ENCODE measurements at places on chromosomes 3 and 15.

DNA sequence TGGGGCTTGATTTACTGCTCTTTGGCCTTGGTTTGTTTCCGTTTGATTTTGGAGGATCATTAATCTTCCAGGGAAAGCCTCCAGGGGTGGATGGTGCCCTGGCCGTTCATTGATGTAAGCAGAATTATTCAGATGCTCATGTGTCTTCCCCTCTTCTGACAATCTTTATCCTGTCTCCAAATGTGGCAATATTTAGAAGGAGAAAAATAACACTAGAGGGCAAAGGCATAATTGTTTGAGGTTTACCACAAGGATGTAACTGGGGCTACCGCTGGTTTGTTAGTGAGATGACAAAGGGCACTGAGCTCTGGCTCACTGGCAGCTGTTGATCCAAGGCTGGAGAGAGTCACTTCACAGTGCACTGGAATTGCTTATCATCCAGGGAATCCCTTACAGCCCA is 18.2 kb upstream of the PLCL2 start:
- DNase-seq = peak; percentile 17

DNA sequence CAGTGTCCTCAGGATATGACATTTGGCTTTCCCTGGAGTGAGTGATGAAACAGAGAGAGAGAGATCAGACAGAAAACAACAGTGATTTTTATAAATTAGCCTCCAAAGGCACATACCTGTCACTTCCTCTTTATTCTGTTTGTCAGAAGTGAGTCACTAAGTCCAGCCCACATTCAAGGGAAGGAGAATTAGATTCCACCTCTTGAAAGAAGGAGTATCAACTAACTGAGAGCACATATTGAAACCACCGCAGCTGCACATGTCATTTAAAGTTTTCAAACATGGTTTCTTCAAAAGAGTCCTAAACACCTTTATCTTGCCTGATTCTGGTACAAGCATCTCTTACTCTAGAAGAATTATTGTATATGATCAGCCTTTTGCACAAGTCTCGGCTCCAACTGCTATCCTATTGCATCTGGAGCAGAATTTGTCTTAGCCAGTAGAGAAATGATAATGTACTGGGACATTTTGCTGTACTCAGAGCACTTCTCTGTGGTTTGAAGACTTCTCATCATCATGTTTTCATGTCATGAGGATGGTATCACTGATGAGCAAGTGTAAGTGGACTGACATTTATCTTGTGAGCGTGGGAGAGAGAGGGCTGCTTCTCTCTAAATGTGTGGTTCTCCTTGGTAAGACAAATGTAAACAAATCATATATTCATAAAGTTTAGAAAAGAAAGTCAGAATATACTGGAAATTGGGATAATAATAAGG is 338.9 kb upstream of the CFAP20DC start:
- DNase-seq = no peak

DNA sequence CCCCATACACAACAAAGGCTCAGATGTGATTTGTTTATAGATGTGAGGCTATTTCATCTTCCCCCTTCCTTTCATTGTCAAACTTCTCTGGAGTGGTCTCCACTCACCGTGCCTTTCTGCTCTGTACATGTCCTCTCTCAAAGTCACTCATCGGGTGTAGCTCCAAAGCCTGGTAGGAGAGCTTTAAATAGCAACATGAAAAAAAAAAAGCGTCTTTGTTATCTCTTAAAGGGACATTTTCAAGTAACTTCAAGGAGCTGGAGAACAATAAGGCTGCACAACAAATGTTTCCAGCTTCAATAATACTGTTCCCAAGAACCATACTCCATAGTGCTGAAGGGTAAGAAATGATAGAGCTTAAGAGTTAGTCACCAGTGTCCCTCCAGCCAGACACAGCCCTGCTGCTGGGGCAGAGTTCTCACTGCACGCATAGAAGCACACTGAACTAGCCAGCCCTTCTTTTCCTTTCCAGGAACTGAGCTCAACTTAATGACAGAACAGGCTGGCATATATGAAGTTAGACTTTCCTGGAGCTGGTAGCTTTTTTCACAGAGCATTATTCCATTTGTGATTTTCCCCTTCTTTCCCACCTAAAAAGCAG is 8.1 kb downstream of the FBXO40 start:
- no peak for DNase-seq

DNA sequence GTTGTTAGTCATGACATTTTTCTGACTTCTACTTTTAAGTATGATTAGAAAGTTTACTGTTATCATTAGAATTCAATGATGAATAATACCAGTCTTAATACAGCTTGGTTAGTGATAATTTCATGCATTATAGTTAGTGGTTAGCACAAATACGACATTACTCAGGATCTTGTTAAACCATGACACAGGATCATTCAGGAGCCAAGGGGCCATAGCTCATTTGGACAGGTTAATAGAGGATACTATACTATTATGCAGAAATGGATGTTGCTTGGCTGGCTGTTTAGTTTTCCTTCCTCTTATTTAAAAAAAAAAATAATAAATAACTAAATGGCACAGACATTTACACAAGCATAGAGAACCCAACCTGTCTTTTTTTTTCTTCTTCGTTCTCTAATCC is 55.5 kb downstream of the NSUN3 start:
- DNase-seq = no peak

- DNase-seq = peak; percentile 29
Measured at GRCh38 chr3:116423374-116423773, 21.9 kb downstream of the LSAMP start.

DNA sequence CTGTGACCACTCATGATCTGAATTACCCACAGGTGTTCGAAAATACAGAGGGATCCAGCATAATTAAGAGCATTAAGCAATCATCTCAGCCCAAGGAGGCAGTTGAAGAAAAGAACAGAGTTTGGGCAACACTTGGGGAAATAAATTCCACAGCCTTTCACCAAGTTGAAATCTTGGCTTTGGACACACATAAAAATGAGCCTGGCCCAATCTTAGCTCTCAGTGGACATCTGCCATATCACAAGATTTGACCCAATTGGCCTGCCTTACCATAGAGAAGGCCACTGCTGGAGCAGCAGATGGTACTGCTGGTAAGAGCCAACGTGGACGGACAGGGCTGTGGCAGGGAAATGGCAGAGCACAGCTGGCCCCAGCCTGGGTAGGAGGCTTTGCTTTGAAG is 13.0 kb downstream of the FOXP1 start:
- DNase-seq = no peak

- no peak for DNase-seq
Measured at GRCh38 chr3:179955809-179956208, 80.9 kb downstream of the PEX5L start.

- DNase-seq = no peak
Measured at GRCh38 chr3:78004571-78004970, 964.7 kb downstream of the ROBO2 start.

- DNase-seq = peak; percentile 73
Measured at GRCh38 chr3:124811436-124811835, 75.7 kb downstream of the ITGB5 start.

- peak; percentile 96 for DNase-seq
Measured at GRCh38 chr15:67085818-67086636, 20.6 kb downstream of the SMAD3 start.

GRCh38 chr15:74727727-74728126 is 2.4 kb upstream of the CYP1A1 start:
- no peak for DNase-seq

- no peak for DNase-seq
Measured at GRCh38 chr15:101424984-101425383, 64.5 kb downstream of the PCSK6 start.

GRCh38 chr15:65067645-65068402 is at the start of gene RASL12:
Gene RASL12, minus strand, starts transcription at chr15:65067991. Its CDS starts 156 bp downstream, at chr15:65067835.
- no peak for DNase-seq

GRCh38 chr3:10398341-10398740 is 77.4 kb upstream of the SEC13 start:
- no peak for DNase-seq

DNA sequence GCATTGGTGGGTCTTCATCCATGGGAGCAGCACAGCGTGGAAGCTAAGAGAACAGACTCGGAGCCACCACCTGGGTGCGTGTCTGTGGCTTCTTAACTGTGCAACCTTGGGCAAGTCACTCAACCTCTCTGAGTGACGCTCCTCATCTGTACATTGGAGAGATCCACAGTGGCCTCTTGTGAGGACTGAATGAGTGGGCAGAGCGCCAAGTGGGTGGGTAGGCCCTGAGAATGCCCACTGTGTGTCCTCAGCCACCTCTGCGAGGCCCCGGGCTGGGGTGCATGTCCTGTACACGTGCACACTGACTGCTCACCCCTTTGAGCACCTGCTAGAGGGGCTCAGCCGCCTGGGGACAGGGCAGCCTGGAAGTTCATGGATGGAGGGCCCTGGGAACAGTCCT is 99.6 kb upstream of the PRR23E start:
- no peak for DNase-seq

All from fibroblast of lung (primary cell).